SW 1271 (cell line): ENCODE measurements at places on chromosomes 1 and 21.

GRCh38 chr1:91736715-91737615 is 149.0 kb downstream of the TGFBR3 start:
- DNase-seq, result no peak

- DNase-seq, result no peak
Observed at GRCh38 chr1:203860396-203861025, 888 bp upstream of the SNRPE start.

- DNase-seq, result no peak
Observed at GRCh38 chr1:230570724-230571360, 71.4 kb upstream of the COG2 start.

GRCh38 chr1:113732802-113733201 is 26.5 kb downstream of the PHTF1 start:
- no peak for DNase-seq

GRCh38 chr21:16777041-16777720 is 735.7 kb upstream of the CXADR start:
- DNase-seq, result no peak

- DNase-seq, result no peak
Observed at GRCh38 chr21:35633501-35633900, 426.8 kb downstream of the SETD4 start.

DNA sequence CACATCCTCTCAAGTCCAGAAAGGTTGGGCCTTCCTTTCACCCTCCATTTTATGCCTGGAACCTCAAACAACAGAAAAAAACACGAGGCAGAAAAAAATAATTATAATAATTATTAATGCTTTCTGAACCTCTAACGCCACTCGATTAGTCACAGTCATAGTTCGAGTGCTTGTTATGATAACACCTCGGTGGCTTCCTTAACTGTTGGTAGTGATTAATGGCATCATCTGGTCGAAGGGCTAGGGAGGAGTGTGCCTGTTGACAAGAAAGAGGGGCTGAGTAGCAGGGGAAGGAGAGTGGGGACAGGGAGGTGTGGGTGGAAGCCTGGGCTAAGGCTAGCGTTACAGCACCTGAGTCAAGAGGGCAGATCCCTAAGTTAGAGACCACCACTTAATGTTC is 21.3 kb upstream of the IL10 start:
- DNase-seq, result no peak

- no peak for DNase-seq
Observed at GRCh38 chr1:77802026-77802425, 22.6 kb downstream of the MIGA1 start.

DNA sequence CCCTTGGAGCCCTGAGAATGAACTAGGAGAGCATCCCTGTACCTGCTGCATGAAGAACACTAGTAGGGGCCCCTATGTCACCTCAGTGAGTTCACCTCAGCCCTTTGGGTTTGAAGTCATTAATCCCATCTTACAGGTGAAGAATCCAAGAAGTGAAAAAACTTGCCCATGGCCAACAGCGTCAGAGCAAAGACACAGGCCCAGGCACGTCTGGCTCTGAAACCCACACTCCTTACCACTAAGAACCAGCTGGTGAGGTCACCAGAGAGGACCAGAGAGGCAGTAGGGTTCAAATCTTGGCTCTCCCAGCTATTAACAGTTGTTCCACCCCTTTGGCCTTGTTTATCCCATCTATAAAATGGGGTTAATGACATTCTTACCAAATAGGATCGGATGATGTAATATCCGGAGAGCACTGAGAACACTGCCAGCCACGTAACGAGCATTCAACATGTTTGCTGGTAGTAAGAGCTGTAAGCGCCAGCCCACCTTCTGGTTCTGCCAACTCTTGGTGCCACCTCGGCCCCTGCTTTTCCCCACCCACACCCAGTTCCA is 8.8 kb downstream of the MATN1 start:
- no peak for DNase-seq

- DNase-seq, result no peak
Observed at GRCh38 chr1:184647471-184647870, 107.2 kb downstream of the EDEM3 start.

- no peak for DNase-seq
Observed at GRCh38 chr1:28136922-28137613, 39.4 kb downstream of the PTAFR start.

DNA sequence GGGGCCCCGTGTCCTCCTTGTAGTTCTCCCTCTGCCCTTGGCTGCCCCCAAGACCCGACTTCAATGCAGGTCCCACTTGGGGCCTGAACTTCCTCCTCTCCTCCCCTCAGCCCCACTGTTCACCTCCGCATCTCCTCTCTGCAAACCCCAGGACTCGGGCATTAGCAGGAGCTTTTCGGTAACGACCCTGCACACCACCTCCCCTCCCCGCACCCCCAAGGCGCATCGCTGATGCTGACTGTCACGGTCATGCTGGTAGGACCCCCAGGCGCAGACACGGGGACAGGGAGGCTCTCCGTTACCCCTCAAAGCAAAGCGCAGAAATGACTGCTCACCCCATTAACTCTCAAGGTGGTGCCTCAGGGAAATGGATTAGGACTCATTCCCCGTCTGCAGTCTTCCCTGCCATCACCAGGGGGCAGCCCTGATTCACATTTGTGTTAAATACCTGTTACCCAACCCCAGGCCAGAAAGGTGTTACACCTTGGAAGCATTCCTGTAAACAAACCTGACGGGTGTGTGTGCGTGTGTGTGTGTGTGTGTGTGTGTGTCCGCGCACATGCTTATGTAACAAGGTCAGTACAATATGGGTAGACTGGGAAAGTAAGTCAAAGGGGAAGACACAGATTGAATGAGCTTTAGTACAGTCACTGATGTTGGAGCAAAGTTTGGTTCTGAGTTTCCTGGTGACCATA is 6.4 kb upstream of the GUCA2B start:
- DNase-seq, result peak; percentile 40

DNA sequence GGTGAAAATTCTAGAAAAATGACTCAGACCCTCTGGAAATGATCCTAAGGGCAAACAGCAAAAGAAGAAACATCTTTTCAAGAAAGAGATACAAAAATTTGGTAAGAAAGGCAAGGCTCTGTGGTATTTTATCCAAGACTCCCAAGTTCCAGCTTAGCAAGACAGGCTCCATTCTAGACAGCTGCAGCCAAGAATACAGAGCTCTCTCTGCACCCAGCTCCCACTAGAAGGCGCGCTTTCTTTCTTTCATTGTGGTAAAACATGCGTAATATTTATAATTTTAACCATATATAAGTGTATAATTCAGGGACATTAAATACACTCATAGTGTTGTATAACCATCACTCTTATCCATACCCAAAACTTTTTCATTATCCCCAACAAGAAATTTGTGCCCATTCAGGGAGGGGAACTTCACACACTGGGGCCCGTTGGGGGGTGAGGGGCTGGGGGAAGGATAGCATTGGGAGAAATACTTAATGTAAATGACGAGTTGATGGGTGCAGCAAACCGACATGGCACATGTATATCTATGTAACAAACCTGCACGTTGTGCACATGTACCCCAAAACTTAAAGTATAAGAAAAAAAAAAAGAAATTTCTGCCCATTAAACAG is 2.2 kb upstream of the HFM1 start:
- DNase-seq, result no peak

GRCh38 chr1:47485817-47486216 is 48.0 kb downstream of the FOXD2 start:
- no peak for DNase-seq

DNA sequence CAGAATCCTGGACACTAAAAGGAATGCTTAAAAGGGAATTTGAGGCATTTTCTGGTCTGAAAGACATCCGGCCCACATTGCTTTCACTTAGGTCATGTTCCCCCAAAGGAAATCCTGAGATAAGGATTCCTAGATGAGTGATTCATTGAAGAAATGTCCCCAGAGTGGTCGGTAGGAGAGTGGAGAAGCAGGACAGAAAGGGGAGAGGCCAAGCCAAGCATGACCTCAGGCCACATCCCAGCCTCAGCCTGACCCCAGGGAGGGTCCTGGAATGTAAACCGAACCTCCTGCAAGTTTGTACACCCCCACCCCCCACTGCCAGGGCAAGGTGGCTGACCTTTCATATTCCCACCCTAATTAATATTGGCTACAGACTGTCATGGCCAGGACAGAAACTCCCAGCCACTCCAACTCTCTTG is 16.6 kb downstream of the HIVEP3 start:
- DNase-seq, result peak; percentile 46

DNA sequence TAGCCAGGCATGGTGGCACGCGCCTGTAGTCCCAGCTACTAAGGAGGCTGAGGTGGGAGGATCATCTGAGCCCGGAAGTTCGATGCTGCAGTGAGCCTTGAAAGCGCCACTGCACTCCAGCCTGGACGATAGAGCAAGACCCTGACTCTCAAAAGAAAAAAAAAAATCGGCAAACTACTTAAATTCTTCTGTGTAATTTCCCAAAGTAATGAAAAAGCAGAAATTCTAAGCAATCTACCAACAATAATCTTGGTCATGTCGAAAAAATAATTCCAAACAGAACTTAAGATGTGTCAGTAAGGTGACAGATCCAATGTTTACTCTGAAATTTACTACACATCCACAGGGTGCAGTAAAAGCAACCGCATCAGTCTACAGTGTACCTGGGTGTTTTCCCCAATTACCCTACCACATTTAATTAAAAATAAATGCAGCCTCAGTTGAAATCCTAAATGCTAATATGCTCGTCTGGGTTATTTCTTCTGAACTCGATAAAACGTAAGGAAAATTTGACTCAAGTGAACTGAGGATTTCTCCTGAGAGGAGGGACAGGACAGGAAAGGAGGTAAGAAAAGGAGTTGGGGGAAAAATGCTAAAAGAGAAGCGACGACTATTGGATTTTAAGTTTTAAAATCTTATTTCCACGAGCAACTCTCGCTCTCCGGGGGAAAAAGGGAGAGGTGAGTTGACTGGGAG is 801 bp downstream of the EPRS1 start:
- no peak for DNase-seq

DNA sequence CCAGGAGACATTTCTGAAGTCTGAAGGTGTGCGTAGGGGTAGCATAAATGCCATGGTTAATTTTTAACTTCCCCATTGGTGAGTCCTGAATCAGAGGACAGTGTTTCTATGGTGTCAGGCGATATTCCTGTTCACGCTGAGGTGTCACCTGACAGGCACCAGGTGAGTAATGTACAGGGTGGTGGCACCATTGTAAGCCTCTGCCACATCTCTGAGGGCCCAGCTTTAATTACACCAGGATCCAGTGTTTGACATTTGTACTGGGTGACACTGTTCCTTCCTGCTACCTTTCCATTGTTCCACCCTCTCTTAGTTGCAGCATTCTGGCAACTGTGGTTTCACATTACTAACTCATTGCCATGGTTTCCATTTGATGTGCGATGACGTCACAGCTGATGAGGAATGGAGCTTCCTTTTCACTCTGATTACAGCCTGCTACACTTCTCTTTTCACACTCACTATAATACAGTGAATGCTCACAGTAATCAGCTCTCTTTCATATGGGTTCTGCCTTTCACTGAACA is 40.6 kb upstream of the MARK1 start:
- DNase-seq, result no peak

- no peak for DNase-seq
Observed at GRCh38 chr1:15786581-15786980, 20.9 kb downstream of the UQCRHL start.

DNA sequence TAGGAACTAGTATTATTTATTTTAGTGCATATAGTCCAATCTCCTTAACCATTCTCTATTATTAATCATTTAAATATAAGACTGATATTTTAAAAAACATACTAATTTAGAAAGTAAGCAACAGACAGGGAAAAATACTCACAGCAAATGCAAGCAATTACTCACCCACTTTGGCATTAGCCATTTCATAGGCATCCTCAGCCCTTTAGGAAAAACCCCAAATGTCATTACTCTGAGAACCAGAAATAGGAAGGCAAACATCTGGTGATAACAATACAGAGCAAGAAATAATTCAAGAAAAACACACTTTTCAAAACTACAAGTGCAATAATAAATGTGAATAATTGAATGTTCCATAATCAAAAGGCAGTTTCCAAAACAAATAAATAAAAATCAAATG is 545.1 kb downstream of the PLPP3 start:
- no peak for DNase-seq

GRCh38 chr1:198711837-198712236 is 73.0 kb downstream of the PTPRC start:
- no peak for DNase-seq

DNA sequence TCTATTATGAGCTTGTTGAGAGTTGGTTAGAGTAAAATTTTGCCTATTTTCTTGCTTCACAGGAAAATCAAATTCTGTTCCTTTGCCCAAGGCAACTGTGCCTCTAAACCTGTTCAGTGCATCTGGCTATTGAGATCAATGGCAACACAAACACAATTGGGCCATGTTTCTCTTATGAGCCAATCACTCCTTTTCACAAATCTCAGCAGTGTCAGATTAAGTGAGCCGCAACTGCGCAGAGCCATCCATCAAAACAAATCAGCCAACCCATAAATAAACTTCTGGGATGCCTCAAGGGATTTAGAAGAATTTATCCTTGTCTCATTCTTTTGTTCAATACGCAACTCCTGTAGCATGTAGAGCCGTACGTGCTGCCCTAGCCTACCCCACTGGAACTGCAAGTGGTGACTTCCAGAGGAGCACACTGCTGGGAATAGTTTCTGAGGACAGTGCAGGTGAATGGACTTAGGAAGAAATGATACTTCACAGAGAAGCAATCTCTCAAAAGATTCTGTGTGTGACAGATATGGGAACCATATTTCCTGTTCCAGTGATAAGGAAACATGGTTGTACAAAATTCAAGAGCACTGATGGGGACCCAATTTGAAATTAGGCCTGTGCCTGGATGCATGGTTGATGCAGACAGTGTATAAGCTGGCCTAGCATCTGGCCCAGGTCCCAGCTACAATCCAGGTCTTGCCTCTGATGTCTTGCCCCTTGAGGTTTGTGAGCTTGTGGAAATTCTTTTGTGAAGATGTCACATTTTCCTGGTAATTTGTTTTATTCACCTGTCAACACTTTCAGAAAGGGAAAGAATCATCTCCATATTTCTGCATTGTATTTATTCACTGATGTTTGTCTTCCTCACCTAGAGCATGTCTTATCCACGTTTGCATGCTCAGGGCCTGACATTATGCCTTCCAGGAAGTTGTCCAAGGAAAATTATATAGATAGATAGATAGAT is 166.2 kb downstream of the URB2 start:
- no peak for DNase-seq

DNA sequence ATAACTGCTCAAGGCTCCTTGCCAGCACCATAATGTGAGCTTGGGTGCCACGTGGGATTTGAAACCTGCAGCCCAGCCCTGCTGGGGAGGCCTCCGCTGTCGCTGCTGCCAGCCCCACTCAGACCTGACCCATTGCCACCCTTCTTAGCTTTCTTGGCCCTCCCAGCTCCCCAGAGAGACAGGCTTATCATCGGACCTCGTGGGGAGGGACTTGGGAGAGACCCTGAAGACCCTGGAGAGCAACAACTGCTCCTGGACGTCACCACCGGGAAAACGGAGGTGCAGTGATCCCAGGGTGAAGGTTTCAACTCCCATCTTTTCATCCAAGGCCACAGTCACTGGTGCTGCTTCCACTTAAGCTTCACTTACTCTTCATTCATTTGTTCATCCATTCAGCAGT is 596.1 kb downstream of the PTPRU start:
- no peak for DNase-seq

- no peak for DNase-seq
Observed at GRCh38 chr1:46809904-46810303, 11.1 kb downstream of the CYP4B1 start.

GRCh38 chr1:166920561-166921475 is 44.8 kb upstream of the TADA1 start:
- DNase-seq, result no peak
